ENCODE measurements at places on chromosomes 7 and 10. TPM values are rescaled to one million over a fixed set of nuclear protein-coding genes. Genes with fewer than 3 reads are reported as not detected.

The NUPR2 gene
- total RNA-seq: 4.6 TPM

GRCh38 chr7:21544715-21545114 lies 1.9 kb downstream of the DNAH11 start:
- no peaks in the 10 kb centered on the region for H3K4me1 ChIP-seq
- peaks cover 65% of the 10 kb centered on the region for H3K27me3 ChIP-seq
- no peak overlapping the region for H3K4me3 ChIP-seq
- no peaks in the 10 kb centered on the region for H3K36me3 ChIP-seq

The PON1 gene
- total RNA-seq: 0.42 TPM

The CYP17A1 gene
- 0.52 TPM for total RNA-seq

GRCh38 chr10:1432161-1432560 lies 305.2 kb downstream of the ADARB2 start:
- no peaks in the 10 kb centered on the region for H3K36me3 ChIP-seq
- H3K27ac ChIP-seq: no peak overlapping the region
- H3K4me1 ChIP-seq: no peaks in the 10 kb centered on the region
- no peak for DNase-seq
- H3K27me3 ChIP-seq: no peaks in the 10 kb centered on the region

The CCDC7 gene
- 20.5 TPM for total RNA-seq

GRCh38 chr10:1272079-1272776 lies 216.0 kb downstream of the WDR37 start:
- H3K27ac ChIP-seq: no peak overlapping the region
- DNase-seq: no peak
- no peaks in the 10 kb centered on the region for H3K4me1 ChIP-seq
- H3K27me3 ChIP-seq: no peaks in the 10 kb centered on the region
- H3K4me3 ChIP-seq: no peak overlapping the region

The ARHGEF35 gene
- total RNA-seq: 8.6 TPM

- no peak overlapping the region for H3K4me3 ChIP-seq
- no peaks in the 10 kb centered on the region for H3K27me3 ChIP-seq
- H3K36me3 ChIP-seq: no peaks in the 10 kb centered on the region
- no peak overlapping the region for H3K27ac ChIP-seq
These were observed 591.9 kb downstream of the GALNT17 start for GRCh38 chr7:71723859-71724258.

DNA sequence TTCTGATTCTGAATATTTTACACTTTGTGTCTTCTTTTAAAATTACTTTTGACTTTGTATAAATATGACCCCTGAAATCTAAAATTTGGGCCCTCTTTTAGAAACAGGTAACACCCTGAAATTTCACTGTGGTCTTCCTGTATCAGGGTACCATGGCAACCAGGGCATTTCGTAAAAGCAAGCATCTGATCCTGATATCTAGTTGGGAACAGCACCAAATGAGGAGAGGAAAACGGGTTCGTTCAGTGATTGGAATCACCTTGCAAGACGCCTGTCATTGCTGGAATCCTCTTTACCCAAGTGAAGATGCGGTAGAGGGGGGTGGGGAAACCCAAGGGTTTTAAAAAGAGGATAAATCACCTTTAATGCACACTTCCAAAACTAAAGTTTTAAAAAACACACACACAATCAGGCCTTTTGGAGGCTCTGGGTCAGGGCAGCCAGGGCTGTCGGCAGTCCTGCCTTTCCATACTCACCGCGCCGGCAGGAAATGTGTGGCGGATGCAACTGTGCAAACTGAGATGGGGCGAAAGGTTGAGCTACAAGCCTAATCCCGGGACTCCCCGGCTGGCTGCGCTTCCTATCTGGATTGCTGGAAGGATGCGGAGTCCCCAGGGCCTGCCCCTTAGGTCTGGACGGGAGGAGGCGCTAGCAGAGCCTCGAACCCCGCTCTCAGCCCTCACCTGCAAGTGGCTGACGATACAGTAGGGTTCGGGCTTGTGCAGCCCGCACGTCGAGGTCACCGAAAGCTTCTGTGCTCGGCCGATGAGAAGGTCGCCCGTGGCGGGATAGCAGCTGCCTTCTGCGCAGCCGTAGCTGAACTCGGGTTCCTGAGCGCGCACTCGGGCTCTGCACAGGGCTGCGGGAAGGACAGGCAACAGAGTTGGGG lies 1.8 kb downstream of the LAMB1 start:
- H3K4me1 ChIP-seq: peaks cover 22% of the 10 kb centered on the region
- peak overlapping the region; percentile 63 for H3K27ac ChIP-seq
- peak overlapping the region; percentile 43 for H3K4me3 ChIP-seq
- peaks cover 32% of the 10 kb centered on the region for H3K27me3 ChIP-seq
- no peak for DNase-seq
- H3K36me3 ChIP-seq: no peaks in the 10 kb centered on the region

DNA sequence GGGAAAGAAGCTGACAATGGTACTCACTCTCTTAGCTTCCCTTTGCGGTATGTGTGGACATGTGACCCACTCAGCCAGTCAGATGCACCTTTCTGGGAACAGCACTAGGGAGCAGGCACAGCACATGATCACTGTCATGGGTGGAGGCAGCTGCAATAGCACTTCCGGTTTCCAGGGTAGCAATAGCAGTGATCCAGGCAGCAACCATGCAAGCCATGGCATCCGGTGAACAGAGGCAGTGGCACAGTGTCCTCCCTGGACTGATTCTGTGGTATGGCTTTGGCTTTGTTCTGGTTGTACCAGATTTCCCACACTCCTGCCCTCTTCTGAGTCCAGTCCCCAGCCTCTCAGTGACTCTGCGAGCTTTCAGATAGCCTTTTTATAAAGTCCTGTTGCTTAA lies 86.8 kb upstream of the NAMPT start:
- no peaks in the 10 kb centered on the region for H3K27me3 ChIP-seq
- peak; percentile 80 for DNase-seq
- peak overlapping the region; percentile 62 for H3K27ac ChIP-seq
- H3K4me1 ChIP-seq: peaks cover 34% of the 10 kb centered on the region
- no peak overlapping the region for H3K4me3 ChIP-seq

- peaks cover 27% of the 10 kb centered on the region for H3K4me1 ChIP-seq
- H3K27me3 ChIP-seq: no peaks in the 10 kb centered on the region
- no peak overlapping the region for H3K4me3 ChIP-seq
These were observed 203.4 kb downstream of the PRPF18 start for GRCh38 chr10:13790196-13790595.

DNA sequence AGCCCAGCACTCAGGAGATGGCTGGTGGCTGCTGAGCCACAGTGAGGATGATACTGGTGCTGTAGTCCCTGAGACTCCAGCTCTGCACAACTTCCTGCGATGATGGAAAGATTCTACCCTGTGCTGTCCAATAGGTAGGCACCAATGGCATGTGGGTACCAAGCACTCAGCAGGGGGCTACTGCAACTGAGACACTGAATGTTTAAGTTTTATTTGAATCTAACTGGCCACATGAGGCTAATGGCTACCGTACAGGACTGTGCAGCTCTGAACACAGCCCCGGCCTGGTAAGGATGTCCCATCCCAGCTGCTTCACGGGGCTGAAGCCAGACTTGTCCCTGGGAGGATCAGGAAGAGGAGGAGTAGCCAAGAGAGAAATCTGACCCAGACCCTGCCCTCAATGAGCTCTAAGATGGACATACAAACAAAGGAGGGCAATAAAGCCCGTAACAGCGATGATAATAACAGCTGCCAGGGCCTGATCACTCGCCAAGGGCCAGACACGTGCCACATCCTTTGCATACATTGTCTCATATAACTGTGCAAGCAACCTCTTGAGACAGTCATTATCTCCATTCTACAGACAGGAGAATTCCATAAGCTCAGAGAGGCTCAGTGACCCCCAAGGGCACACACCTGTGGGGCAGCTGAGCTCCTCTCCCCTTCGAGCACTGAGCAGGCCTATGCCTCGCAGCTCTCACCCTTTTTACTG lies 3.8 kb downstream of the GPRIN2 start:
- peaks cover 19% of the 10 kb centered on the region for H3K27me3 ChIP-seq
- no peak overlapping the region for H3K4me3 ChIP-seq
- H3K36me3 ChIP-seq: peaks cover 4% of the 10 kb centered on the region
- H3K4me1 ChIP-seq: peaks cover 9% of the 10 kb centered on the region
- DNase-seq: no peak
- no peak overlapping the region for H3K27ac ChIP-seq

- H3K27me3 ChIP-seq: peaks cover 1% of the 10 kb centered on the region
- H3K36me3 ChIP-seq: no peaks in the 10 kb centered on the region
- H3K4me3 ChIP-seq: no peak overlapping the region
- H3K27ac ChIP-seq: no peak overlapping the region
These were observed 1.9 kb downstream of the ANTXRL start for GRCh38 chr10:46288601-46289206.
